ELR (cell line): ENCODE measurements at places on chromosomes 16 and 17.
A peak's percentile ranks its signal among the peaks of the same experiment; 100 is the strongest.

DNA sequence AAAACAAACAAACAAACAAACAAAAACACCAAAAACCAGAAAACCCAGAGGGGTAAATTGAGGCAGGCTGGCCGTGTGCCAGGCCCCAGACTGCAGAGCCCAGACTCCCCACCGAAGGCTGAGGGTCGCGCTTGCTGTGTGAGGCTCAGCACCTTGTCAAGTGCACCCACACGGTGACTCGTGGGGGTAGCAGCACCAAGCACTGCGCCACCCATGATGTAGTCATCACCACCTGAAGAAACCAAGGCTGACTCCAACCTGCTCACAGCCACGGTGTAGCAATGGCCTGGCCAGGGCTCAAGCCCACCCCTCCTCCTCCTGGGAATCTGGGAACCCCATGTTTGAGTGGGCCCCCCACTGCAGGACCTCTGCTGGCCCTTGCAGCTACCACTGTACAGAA lies 11.9 kb downstream of the MCRIP1 start:
- no peak for DNase-seq

- no peak for DNase-seq
Measured at GRCh38 chr17:82794781-82795482, 43.1 kb downstream of the TBCD start.

GRCh38 chr16:71767060-71767900 lies 41.4 kb downstream of the AP1G1 start:
- DNase-seq, result no peak

DNA sequence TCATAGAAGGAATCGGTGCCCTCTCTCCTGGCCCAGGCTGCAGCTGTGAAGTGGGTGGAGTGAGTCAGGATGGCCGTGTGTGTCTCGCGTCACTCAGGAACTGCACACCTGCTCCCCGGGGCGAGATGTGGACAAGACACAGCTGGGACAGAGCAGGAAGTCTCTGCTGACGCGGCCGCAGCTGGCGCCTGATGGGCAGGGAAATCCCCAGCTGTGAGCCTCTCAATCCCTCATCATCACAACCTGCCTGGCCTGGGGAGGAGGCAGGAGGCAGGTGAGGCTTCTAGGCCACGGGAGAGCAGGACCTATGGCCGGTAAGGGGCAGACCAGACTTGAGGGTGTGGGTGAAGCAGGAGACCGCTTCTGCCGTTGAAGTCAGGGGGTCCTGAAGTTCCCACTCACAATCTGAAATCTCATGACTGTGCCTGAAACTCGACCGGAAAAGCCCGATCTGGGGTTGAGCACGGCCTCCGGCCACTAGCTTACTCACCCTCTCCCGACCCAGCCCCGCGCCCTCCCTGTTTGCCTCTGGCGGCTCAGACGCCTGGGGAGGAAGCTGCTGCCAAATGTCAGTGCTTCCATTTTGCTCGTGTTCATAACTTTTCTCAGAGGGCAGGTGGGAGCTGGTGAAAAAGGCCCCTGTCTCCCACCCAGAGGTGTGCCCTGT lies 1.1 kb upstream of the TRPV3 start:
- peak; percentile 81 for DNase-seq

GRCh38 chr16:80104401-80104800 lies 436.4 kb upstream of the DYNLRB2 start:
- no peak for DNase-seq

DNA sequence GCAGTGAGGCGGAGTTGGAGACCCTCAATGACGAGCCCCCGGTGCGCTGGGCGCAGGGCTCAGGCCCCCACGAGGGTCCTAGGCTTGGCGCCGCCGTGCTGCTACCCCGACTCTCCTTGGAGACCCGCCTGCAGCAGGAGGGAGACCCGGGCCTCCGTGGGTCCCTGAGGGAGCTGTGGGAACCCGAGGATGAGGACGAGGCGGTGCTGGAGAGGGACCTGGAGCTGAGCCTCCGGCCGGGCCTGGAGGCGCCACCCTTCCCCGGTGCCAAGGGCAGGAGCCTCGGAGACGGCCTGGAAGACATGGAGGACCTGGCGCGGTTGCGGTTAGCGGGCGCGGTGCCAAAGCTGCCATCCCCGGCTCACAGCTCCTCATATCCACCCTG lies 2.3 kb downstream of the MYO15B start:
- DNase-seq, result no peak

GRCh38 chr17:74922694-74923537 lies at the start of gene USH1G:
TSS of gene USH1G (minus strand) at chr17:74923255. CDS start at chr17:74923073, 182 bp downstream.
- no peak for DNase-seq

DNA sequence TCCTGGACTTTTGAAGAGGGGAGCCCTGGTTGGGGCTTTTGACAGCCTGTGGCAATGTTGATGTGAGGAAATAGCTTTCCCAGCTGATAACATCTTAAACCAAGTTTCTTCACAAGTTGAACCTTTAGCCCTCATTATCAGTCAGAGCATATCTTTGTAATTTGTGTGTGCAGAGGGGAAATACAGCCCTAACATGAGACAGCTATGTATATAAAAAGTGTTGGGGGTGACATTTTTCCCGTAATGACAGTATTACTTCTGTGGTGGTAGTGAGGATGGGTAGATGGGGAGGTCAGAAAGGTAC lies 221.1 kb downstream of the FTO start:
- DNase-seq, result no peak
